DMS53 (cell line): ENCODE measurements at places on chromosomes 13 and 19.
A peak's percentile ranks its signal among the peaks of the same experiment; 100 is the strongest.

DNA sequence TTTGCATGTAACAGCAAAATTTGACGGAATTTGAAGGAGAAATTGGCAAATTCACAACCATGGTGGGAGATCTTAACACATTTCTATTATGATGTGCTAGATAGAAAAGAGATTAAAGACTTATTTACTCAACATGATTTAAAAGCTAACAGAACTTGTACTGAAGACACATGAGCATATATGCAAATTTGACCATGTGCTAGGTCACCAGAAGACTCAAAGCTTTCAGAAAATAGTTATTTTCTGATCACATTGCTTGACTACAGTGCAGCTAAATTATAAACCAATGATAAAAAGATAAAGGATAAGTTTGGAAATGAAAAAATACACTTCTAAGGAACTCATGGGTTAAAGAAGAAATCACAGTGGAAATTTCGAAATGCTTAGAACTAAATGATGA, 9.1 kb downstream of the GPR183 start:
- DNase-seq, result no peak

GRCh38 chr19:46728693-46729339, 11.9 kb upstream of the PRKD2 start:
- DNase-seq, result peak; percentile 85

GRCh38 chr13:18946738-18947137, 234.9 kb downstream of the TUBA3C start:
- no peak for DNase-seq

DNA sequence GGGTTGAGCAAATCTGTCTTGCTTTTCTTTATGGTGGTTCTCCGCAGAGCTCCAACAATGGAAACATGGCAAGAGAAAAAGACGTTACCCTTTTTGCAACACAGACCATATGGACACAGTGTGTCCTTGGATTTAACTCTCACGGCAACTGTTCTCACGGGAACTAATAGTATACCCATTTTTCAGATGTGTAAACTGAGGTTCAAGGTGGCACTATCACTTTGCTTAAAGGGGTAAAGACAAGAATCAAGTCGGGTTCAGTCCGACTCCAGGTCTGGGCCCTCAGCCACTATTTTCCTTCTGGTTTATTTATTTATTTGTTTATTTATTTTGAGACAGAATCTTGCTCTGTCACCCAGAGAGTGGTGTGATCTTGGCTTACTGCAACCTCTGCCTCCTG, 176.0 kb downstream of the CACNA1A start:
- no peak for DNase-seq

GRCh38 chr19:15532779-15533521, 24.6 kb downstream of the CYP4F22 start:
- DNase-seq, result no peak

DNA sequence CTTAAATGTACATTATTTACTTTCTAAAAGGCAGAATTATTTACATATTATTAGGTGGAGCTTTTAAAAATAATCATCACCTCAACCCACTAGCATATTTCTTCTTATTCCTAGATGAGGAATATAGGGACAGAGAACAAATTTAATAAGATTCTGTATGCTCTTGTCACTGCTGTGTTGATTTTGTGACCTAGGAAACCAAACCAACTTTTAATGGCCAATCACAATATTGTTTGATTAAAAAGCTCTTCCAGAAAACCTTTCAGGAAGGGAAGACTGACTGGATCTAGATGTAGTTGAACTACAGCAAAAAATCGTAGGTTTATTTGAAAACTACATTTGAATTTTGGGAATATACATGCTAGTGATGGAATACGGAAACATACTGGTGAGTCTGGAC, 91.8 kb upstream of the RAP2A start:
- no peak for DNase-seq

- DNase-seq, result no peak
Measured at GRCh38 chr13:53066411-53066810, 37.8 kb downstream of the OLFM4 start.

- DNase-seq, result peak; percentile 28
Measured at GRCh38 chr13:38900188-38900587, 90.4 kb downstream of the STOML3 start.

GRCh38 chr13:114219392-114219791, 15.3 kb upstream of the CDC16 start:
- DNase-seq, result no peak

GRCh38 chr19:4388337-4389063, 11.8 kb downstream of the SH3GL1 start:
- no peak for DNase-seq
